ENCODE measurements at places on chromosomes 6 and 20. TPM values are rescaled to one million over a fixed set of nuclear protein-coding genes. Genes with fewer than 3 reads are reported as not detected.

- no peak overlapping the region for H3K27ac ChIP-seq
- DNase-seq = no peak
- no peaks in the 10 kb centered on the region for H3K36me3 ChIP-seq
- H3K4me1 ChIP-seq = no peaks in the 10 kb centered on the region
Measured at GRCh38 chr20:14291502-14291901, 45.9 kb downstream of the FLRT3 start.

GRCh38 chr6:129416337-129416990 lies 293.5 kb downstream of the ARHGAP18 start:
- no peaks in the 10 kb centered on the region for H3K27me3 ChIP-seq
- H3K4me1 ChIP-seq = no peaks in the 10 kb centered on the region
- H3K4me3 ChIP-seq = no peak overlapping the region
- no peaks in the 10 kb centered on the region for H3K36me3 ChIP-seq

GRCh38 chr6:132843316-132844035 lies 29.1 kb downstream of the RPS12 start:
- no peak for DNase-seq
- H3K36me3 ChIP-seq = no peaks in the 10 kb centered on the region
- no peak overlapping the region for H3K27ac ChIP-seq

GRCh38 chr6:99589290-99589672 lies 17.4 kb upstream of the PRDM13 start:
- DNase-seq = no peak
- peaks cover 17% of the 10 kb centered on the region for H3K4me1 ChIP-seq
- no peak overlapping the region for H3K27ac ChIP-seq
- H3K36me3 ChIP-seq = no peaks in the 10 kb centered on the region
- peak overlapping the region; percentile 77 for H3K4me3 ChIP-seq

GRCh38 chr6:124941259-124941658 lies 21.0 kb upstream of the RNF217 start:
- no peak for DNase-seq
- no peaks in the 10 kb centered on the region for H3K27me3 ChIP-seq
- H3K4me3 ChIP-seq = no peak overlapping the region
- no peaks in the 10 kb centered on the region for H3K36me3 ChIP-seq
- no peaks in the 10 kb centered on the region for H3K4me1 ChIP-seq
- H3K27ac ChIP-seq = no peak overlapping the region

GRCh38 chr20:32052778-32053362 lies 828 bp downstream of the HCK start:
- no peak for DNase-seq
- peaks cover 15% of the 10 kb centered on the region for H3K4me1 ChIP-seq
- H3K4me3 ChIP-seq = no peak overlapping the region
- no peak overlapping the region for H3K27ac ChIP-seq

DNA sequence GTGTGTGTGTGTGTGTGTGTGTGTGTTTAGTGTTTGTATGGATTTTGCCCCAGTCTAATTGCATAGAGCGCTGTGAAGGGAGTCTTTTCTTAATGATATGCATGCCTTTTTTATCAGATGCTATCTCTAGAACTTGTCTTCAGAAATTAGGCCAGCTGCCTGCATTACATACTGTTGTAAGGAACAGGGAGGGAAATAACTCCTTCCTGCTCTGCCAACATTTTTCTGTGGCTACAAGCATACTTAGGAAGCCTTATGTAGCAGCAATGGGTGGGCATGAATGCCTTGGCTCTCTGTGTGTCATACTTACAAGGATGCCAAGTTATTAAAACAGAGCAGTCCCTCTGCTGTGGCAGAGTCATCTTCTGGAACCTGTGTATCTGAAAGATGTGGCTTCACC lies 8.0 kb upstream of the COL21A1 start:
- DNase-seq = no peak
- no peak overlapping the region for H3K4me3 ChIP-seq
- no peak overlapping the region for H3K27ac ChIP-seq
- H3K4me1 ChIP-seq = no peaks in the 10 kb centered on the region

Gene RNF182
- total RNA-seq = not detected

Gene ANGPT4
- not detected for total RNA-seq

Gene CPXM1
- 2.3 TPM for total RNA-seq

Gene RAB32
- total RNA-seq = 0.24 TPM

Gene BPIFA1
- total RNA-seq = not detected

Measured in activated CD4-positive, alpha-beta memory T cell treated with anti-CD3 and anti-CD28 coated beads for 36 hours (primary cell).